ENCODE measurements at places on chromosomes 6 and 20. TPM values are rescaled to one million over a fixed set of nuclear protein-coding genes. Genes with fewer than 3 reads are reported as not detected.
A peak's percentile ranks its signal among the peaks of the same experiment; 100 is the strongest.

PAX1 gene
- 0.34 TPM for total RNA-seq

CTCFL gene
- total RNA-seq = not detected

SLC16A10 gene
- 33.9 TPM for total RNA-seq

COL10A1 gene
- not detected for total RNA-seq

C6orf132 gene
- total RNA-seq = 0.18 TPM

SIRPA gene
- 15.3 TPM for total RNA-seq

DNA sequence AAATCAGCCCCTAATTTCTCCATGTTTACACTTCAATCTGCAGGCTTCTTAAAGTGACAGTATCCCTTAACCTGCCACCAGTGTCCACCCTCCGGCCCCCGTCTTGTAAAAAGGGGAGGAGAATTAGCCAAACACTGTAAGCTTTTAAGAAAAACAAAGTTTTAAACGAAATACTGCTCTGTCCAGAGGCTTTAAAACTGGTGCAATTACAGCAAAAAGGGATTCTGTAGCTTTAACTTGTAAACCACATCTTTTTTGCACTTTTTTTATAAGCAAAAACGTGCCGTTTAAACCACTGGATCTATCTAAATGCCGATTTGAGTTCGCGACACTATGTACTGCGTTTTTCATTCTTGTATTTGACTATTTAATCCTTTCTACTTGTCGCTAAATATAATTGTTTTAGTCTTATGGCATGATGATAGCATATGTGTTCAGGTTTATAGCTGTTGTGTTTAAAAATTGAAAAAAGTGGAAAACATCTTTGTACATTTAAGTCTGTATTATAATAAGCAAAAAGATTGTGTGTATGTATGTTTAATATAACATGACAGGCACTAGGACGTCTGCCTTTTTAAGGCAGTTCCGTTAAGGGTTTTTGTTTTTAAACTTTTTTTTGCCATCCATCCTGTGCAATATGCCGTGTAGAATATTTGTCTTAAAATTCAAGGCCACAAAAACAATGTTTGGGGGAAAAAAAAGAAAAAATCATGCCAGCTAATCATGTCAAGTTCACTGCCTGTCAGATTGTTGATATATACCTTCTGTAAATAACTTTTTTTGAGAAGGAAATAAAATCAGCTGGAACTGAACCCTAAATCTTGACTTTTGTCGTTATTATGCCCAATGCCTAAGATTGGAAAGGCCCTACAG is 4.5 kb downstream of the SOX4 start:
- H3K4me1 ChIP-seq = peaks cover 10% of the 10 kb centered on the region
- H3K36me3 ChIP-seq = no peaks in the 10 kb centered on the region
- peak overlapping the region; percentile 88 for H3K4me3 ChIP-seq
- no peak overlapping the region for H3K27ac ChIP-seq
- H3K27me3 ChIP-seq = no peaks in the 10 kb centered on the region
- no peak for DNase-seq

- no peak overlapping the region for H3K27ac ChIP-seq
- H3K4me3 ChIP-seq = no peak overlapping the region
- no peak for DNase-seq
- no peaks in the 10 kb centered on the region for H3K27me3 ChIP-seq
- H3K4me1 ChIP-seq = peaks cover 7% of the 10 kb centered on the region
- peaks cover 5% of the 10 kb centered on the region for H3K36me3 ChIP-seq
Measured at GRCh38 chr6:35055891-35056290, 85.2 kb downstream of the TCP11 start.

DNA sequence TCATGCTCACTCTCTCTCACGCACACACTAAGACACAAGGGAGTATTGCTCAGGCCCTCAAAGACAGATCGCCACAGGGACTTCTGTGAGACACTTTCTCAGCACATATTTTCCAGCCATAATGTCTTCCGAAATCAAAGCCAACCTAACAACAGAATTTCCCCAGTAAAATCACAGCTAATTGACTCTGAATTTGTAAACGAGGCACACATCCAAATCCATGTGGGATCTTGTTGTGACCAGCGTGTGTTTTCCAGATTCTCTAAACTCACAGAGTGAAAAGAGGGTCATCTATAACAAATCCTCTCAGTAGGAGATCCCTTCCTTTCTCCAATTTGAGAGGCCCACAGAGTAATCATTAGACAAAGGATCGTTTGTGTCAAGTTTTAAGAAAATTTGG is 280.4 kb downstream of the PACRG start:
- no peaks in the 10 kb centered on the region for H3K27me3 ChIP-seq
- no peak overlapping the region for H3K4me3 ChIP-seq
- no peaks in the 10 kb centered on the region for H3K36me3 ChIP-seq
- H3K4me1 ChIP-seq = no peaks in the 10 kb centered on the region
- H3K27ac ChIP-seq = no peak overlapping the region

- H3K27ac ChIP-seq = no peak overlapping the region
- H3K4me3 ChIP-seq = no peak overlapping the region
- no peaks in the 10 kb centered on the region for H3K36me3 ChIP-seq
- no peaks in the 10 kb centered on the region for H3K27me3 ChIP-seq
- no peaks in the 10 kb centered on the region for H3K4me1 ChIP-seq
- no peak for DNase-seq
Measured at GRCh38 chr20:43529051-43529450, 21.6 kb downstream of the L3MBTL1 start.

DNA sequence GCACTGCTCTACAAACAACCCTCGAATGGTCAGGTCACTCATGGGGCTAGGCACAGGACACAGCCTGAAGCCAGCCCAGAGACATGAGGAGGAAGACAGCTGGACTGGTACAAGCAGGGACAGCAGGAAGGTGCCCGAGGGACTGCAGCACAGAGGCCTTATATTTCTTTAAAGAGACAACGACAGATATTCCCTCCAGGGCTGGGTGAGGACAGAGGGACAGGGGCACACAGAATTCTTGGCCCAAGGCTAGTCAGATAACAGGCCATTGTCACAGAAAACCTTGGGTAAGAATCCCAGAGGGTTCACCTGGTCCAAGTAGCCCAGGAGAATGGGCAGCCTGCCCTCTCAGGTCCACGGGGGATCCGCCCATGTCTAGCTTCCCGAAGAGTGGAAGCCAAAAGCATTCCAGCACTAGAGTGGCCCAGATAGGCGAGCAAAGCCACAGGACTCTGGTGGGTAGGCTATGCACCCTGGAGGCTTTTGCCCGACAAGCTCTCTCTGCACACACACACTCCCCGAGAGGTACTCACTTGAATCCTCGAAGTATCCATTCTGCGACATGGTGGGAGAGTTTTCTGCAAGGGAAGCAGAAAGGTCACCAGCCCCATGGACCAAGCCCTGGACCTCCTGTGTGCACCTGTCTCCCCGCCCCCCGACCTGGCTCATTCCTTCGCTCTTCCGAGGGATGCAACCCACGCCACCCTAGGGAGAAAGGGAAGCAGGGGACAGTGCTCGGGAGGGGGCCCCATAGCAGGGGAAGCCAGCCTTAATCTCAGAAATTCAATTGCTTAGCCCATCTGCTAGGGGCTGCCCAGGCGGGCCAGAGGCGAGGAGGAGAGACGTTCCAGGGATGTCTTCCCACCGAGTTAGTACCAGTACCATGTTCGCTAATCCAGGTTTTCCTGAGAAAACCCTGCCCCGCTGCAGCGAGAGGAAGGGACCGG is 1.7 kb downstream of the SLC4A11 start:
- no peak overlapping the region for H3K27ac ChIP-seq
- peaks cover 6% of the 10 kb centered on the region for H3K4me1 ChIP-seq
- DNase-seq = no peak

- no peaks in the 10 kb centered on the region for H3K4me1 ChIP-seq
- H3K27ac ChIP-seq = no peak overlapping the region
- H3K4me3 ChIP-seq = no peak overlapping the region
- DNase-seq = no peak
- no peaks in the 10 kb centered on the region for H3K36me3 ChIP-seq
- no peaks in the 10 kb centered on the region for H3K27me3 ChIP-seq
Measured at GRCh38 chr6:6793388-6794250, 205.1 kb downstream of the LY86 start.

DNA sequence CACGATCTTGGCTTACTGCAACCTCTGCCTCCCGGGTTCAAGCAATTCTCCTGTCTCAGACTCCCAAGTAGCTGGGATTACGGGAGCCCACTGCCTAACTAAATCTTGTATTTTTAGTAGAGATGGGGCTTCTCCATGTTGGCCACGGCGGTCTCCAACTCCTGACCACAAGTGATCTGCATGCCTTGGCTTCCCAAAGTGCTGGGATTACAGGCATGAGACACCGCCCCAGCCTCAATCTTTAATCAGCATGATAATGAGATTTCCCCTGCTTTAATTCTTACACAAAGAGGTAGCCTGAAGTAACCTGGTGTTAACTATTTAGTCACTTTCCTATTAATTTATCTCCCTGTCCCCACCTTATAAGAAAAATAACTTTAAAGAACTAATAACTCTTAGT is 31.3 kb upstream of the TRDN start:
- no peaks in the 10 kb centered on the region for H3K27me3 ChIP-seq
- no peaks in the 10 kb centered on the region for H3K36me3 ChIP-seq
- no peak overlapping the region for H3K4me3 ChIP-seq
- peaks cover 7% of the 10 kb centered on the region for H3K4me1 ChIP-seq
- DNase-seq = no peak

DNA sequence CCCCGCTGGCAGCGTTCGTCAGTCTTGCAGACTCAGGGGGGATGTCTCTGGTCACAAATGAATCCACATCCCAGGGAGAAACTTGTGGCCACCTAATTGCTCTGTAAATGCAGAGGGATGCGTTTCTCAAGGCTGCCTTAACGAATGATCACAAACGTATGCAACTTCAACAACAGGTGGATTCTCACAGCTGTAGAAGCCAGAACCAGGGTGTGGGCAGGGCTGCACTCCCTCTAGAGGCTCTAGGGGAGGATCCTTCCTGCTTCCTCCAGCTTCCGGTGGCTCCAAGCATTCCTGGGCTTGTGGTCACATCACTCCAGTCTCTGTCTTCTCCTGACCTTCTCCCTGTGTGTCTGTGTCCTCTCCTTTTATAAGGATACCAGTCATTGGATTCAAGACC is 3.3 kb upstream of the TAF4 start:
- peak overlapping the region; percentile 72 for H3K27ac ChIP-seq
- H3K36me3 ChIP-seq = no peaks in the 10 kb centered on the region

GRCh38 chr6:33450434-33450833 is 3.9 kb upstream of the ZBTB9 start:
- H3K27me3 ChIP-seq = no peaks in the 10 kb centered on the region
- peaks cover 4% of the 10 kb centered on the region for H3K4me1 ChIP-seq

- no peaks in the 10 kb centered on the region for H3K27me3 ChIP-seq
- H3K36me3 ChIP-seq = no peaks in the 10 kb centered on the region
- DNase-seq = no peak
- no peak overlapping the region for H3K4me3 ChIP-seq
- no peak overlapping the region for H3K27ac ChIP-seq
- peaks cover 8% of the 10 kb centered on the region for H3K4me1 ChIP-seq
Measured at GRCh38 chr6:36025932-36026327, 1.5 kb upstream of the SLC26A8 start.
